Fibroblast of upper back skin (primary cell): ENCODE measurements at places on chromosomes 11 and 22.

DNA sequence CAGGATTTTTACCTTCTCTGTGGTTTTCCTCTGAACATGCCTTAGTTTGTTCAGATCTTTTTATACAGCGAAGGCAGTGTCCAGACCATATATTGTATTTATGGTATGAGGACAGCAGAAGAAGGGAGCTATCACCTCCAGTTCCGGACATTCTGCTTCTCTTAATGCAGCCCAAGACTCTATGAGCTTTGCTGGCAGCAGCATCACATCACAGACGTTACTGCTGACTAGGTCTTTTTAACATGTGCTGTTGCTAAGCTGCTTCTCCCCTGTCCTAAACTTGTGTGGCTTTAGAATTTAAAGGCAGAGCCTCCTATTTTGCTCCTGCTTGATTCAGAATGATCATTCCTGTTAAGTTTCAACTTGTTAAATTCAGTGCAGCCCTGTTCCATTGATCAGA, 13.4 kb downstream of the MICAL2 start:
- DNase-seq: peak; percentile 66

GRCh38 chr11:63660972-63661371, 10.2 kb downstream of the ATL3 start:
- no peak for DNase-seq

DNA sequence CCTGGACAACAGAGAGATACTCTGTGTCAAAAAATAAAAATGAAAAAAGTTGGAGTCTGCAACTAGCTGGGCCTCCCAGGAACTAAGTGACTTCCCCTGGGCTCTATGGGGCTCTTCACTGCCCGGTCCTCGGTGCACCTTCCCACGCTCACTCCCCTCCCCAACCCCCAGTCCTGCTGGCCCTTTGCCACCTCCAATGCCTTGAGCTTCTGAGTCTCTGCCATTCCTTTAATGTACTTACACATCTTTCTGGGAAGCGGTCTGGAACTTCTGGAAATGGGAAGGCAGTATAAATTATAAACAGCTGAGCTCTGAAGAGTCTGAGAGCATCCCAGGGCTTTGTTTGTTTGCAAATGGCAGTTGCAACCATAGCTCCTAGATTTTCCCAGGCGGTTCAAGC, 5.9 kb upstream of the BATF2 start:
- no peak for DNase-seq

GRCh38 chr11:10522921-10523320, 18.1 kb downstream of the RNF141 start:
- DNase-seq: no peak

DNA sequence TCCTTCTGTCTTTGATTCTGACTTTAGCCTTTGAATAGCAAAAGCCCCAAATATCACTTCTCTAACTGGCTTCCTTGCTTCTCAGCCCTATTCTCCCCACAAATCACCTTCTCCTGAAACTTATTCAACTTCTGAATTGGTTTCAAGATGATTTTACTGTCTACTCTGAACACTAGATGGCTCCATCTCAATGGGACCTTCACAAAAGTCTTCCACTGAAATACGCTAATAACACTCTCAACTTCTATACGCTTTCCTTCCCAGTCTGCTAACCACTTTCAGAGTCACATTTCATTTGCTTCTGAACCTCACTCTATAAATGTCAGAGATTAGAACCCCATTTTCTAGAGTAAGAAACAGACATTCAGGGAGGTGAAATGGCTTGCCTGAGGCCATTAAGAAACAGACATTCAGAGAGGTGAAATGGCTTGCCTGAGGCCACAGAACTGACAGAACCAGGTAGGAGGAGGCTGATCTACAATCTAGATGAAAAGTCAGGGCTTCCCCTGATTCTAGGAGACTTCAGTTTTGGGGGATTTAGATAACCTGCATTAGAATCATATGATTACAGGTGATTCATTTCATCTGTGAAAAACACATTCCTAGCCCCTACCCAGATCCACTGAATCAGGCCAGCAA, 20.6 kb downstream of the MORC2 start:
- DNase-seq: peak; percentile 56

DNA sequence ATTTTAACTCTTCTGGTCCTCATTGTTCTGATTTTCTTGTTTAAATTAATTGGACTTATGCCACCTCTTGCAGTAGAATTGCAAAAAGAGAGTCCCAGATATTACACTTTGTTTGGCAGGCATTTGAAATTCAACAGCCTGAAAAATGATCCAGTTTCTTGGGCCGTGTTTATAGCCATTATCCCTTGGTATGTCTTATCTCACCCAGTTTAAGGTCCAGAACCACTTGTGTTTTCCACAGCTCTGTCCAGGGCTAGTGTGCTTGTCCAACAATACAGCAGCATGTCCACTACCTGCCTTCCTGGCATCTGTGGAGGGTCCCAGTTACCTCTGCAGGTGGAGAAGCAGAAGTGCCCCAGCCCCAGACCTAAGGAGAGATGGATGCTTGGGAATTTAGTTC, 397.4 kb downstream of the SOX6 start:
- no peak for DNase-seq

- DNase-seq: no peak
Observed at GRCh38 chr11:102458548-102458947, 6.0 kb upstream of the TMEM123 start.

DNA sequence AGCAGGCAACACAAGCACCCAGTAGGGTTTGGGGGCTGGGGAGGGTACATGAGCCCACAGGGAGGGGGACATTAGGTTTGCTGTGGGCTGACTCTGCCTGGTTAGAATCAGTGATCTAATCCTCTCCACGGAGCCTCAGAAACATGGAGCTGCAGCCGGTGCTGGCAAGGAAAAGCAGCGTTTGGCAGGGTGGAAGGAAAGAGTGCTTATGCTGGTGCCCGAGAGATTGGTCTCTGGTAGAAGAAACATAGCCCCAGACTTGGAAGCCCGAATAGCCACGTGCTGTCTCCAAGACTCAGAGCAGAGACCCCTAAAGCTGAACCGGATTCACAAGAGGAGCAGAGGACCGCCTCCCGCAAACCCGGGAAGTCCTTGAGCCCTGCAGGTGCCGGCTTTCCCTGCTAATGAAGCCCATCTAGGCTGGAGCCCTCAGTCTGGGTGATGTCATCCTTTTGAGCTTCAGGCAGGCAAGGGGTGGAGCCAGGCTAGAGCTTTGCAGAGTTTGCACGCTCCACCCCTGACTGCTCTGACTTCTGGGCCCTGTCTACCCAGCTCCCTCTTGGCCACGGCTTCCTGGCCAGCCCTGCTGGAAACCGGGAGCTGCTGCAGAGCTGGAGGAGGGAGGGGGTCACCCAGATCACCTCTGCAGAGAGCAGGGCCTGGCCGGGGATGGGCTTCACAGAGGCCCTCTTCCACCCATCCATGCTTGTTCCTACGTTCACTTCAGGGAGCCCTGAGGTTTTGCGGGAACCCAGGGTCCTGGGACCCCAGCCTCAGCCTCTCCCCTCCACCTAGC, 35.0 kb upstream of the JAM3 start:
- peak; percentile 81 for DNase-seq

GRCh38 chr11:71286701-71287643, 34.6 kb upstream of the SHANK2 start:
- peak; percentile 96 for DNase-seq

- no peak for DNase-seq
Observed at GRCh38 chr11:72643547-72643946, 30.7 kb downstream of the PDE2A start.

DNA sequence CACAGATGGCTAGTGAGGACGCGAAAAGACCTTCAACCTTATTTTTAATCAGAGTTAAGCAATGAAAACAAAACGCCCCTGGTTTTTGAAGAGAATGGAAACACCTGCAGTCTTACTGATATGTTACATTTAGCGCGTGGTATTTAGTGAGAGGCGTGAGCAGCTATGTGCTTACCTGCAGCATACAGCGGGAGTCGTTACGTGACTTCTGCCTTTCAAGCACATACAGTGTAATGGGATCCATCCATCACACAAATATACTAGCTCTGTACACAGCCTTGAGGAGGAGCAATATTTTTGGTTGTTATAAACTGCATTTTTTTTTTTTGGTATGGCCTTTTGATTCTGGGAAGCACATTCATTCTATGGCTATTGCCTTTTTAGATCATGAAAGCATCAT, 5.5 kb downstream of the KRTAP5-2 start:
- DNase-seq: no peak

DNA sequence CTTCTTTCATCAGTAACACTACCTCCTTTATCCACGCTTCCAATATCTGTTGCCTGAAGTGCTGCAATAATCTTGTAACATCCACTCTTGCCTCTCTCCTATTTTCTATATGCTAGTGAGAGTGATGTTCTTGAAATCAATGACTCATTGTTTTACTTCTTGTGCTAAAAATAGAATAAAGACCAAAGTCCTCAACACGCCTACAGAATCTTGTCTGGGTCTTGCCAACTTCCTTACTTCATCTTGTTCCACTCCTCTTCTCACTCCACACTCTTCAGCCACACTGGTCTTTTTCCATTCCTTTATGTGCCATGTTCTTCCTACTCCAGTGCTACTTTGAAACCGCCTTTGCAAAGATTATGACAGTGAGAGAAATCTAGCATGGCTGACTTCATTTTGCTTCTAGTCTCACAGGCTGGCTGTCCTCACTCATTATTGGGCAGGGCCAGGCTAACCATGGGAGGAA, 136.4 kb downstream of the CCDC81 start:
- DNase-seq: peak; percentile 74

DNA sequence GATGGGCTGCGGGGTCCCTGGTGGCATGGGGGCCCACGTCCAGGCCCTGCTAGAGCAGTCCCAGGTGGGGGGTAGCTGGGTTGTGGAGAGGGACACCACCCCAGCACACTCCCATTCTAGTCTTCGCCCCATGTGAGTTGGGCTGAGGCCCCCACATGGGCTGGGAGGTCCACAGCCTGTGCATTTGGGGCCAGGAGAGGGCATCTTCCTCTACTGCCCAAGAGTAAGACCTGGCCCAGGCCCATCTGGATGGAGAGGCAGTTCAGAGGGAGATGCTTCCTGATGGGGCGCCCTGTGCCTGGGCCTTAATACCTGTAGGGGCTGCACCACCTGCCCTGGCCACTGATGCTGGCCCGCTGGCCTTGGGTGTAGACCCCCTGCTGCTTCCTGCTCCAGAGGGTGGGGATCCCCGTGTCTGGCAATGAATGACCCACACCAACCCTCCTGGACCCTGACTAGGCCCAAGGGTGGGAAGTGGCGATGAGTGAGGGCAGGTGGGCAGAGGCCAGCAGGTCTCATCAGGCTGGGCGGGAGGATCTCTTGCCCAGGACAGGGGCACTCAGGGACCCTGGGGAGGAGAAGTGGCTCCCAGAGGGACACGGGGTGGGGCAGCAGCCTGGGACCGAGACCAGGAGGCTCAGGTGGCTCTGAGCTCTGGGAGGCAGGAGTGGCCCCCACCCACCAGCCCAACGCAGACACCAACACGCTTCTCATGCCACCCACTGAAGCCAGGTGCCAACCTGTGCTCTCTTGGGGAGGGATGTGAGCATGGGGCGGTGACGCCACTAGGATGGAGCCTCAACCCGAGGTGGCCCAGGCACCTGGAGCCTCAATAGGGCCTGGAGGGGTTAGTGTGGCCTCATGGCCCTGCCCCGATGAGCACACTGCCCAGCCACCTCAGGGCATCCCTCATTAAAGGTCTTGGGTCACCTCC, 17.4 kb upstream of the GNB1L start:
- no peak for DNase-seq

DNA sequence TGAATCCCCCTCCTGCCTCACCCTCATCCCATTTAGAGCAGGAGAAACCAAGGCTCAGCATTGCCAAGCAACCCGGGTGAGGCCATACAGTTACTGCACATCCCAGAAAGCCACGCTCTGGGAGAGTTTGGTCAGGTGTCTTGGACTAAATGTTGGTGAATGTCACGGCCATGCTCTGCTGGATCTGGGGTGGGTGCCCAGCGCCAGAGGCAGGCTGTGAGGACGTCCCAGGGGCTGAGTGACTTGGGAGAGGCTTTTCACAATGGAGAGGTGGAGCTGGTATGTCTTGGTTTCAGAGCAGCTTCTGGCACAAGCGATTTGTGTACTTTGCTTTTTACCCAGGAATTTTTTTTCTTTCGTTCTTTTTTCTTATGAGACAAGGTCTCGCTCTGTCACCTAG, 6.6 kb downstream of the SERHL2 start:
- no peak for DNase-seq

- DNase-seq: no peak
Observed at GRCh38 chr11:133817449-133817848, 27.9 kb downstream of the SPATA19 start.

GRCh38 chr22:50151571-50152537, 18.7 kb upstream of the PANX2 start:
- no peak for DNase-seq

DNA sequence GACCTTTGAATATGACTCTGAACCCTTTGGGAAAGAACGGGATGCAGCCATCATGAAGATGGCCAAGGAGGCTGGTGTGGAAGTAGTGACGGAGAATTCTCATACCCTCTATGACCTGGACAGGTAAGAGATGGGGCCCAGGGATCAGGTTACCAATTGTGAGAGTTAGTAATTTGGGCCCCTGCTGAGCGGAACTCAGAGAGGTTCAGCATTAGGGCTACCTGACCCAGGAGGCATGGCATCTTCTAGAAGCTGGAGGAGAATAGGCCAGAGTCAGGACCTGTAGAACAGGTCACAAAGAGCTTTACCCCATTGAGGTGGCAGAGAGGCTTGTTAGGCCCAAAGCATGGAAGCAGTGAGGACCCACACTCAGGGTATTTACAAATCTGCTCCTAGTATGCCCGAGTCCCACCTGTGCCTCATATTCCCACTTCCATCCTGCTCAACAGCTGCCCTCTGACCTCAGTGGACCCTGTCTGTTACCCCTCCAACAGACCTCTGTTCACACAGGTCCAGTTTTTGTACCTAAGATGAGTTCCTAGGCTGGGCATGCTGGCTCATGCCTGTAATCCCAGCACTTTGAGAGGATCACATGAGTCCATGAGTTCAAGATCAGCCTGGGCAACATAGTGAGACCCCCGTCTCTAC, 11.6 kb downstream of the CRY2 start:
- no peak for DNase-seq

DNA sequence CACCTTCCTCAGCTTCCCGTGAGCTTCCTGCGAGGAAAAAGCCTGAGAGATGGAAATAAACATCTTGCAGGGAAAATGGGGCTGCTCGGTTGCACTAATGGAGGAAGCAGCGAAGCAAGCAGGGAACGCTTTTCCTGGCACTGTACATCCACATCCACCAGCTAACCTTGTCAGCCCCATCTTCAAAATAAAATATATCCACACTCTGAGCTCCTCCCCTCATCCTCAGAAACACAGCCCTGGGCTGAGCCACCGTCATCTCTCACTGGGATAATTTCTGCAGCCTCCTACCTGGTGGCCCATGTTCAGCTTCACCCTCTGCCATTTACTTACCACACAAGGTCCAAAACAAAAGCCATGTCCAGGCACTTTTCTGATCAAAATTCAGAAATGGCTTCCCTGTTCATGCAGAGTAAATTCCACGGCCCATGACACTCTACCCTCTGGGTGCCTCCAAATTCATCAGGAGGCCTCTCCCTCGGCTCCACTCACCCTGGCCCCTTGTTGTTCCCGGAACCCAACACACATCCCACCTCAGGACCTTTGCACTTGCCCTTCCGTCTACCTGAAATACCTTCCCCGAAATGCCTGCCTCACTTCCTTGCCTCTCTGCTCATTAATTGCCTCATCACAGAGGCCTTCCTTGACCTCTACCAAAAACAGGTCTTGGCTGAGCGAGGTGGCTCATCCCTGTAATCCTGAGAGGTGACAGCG, 13.0 kb downstream of the C11orf86 start:
- DNase-seq: no peak
